SK-MEL-5 (cell line): ENCODE measurements at places on chromosomes 1 and 21. TPM values are rescaled to one million over a fixed set of nuclear protein-coding genes. Genes with fewer than 3 reads are reported as not detected.

The POU2F1 gene
- 8.0 and 11.3 TPM in 2 replicates for total RNA-seq

The PSMD4 gene
- 370 and 398 TPM in 2 replicates for total RNA-seq

The JAM2 gene
- 0.11 and 0.26 TPM in 2 replicates for total RNA-seq

The CD1E gene
- not detected in 2 replicates for total RNA-seq

The ADAR gene
- total RNA-seq, result 184 TPM in 2 replicates

DNA sequence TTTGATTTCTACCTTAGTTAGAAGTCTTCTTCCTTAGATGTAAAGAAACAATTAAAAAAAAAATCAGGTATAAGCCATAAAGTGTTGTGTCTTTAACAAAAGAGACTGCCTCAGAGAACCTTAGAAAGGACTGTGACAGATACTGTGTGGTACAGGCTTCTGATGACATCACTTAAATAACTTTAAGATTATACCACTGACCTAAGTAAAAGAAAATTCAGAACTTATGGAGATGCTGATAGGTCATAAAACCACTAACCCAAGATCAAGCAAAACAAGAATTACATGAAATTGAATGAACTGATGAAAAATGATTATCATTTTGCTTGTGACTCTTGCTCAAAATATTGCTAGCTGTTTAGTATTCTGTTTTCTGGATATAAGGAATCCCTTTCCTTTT lies 220.8 kb downstream of the NRIP1 start:
- no peak for DNase-seq

DNA sequence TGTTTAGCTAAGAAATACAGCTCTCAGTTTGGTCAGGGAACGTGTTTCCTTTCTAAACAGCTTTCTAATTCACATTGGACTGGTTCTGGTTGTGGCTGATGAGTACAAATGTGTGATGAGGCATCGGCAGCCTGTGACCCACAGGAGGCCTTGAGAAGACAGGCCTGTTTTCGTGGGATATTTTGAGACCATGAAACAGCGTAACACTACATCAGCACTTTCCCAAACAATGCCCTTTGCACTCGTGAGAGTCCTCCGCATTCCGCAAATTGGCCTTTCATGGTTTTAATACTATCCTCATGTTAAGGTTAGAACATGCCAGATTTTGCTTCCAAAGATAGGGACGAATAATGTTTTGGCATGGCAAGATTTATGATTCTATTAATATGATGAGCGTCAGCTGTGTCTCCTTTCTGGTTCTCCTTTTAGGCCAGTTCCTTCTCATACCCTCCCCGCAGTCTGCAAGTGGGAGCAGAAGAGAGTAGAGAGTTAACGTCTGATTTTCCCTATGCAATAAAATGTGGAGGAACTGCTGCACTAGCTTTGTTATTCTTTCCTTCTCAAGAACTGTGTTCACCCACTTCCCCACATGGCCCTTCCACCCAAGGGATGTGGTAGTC lies 84.3 kb upstream of the L1TD1 start:
- DNase-seq, result no peak

DNA sequence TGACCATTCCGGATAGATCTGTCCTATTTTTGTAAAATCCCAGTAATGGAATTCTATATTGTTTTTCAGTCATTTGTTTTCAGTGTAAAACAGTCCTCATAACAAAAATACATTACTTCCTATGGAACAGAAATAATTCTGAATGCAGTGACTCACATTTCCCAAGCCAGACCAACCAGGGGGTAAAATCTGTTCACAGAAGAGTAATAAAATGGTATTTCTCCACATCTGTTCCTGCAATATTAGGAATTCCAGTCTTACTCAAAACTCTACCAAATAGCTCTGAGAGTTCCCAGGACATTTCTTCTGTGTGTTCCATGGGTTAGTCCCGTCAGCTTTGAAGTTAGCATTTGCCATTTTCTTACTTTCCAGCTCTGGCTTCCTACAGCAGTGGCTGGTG lies 2.6 kb upstream of the DDR2 start:
- no peak for DNase-seq

DNA sequence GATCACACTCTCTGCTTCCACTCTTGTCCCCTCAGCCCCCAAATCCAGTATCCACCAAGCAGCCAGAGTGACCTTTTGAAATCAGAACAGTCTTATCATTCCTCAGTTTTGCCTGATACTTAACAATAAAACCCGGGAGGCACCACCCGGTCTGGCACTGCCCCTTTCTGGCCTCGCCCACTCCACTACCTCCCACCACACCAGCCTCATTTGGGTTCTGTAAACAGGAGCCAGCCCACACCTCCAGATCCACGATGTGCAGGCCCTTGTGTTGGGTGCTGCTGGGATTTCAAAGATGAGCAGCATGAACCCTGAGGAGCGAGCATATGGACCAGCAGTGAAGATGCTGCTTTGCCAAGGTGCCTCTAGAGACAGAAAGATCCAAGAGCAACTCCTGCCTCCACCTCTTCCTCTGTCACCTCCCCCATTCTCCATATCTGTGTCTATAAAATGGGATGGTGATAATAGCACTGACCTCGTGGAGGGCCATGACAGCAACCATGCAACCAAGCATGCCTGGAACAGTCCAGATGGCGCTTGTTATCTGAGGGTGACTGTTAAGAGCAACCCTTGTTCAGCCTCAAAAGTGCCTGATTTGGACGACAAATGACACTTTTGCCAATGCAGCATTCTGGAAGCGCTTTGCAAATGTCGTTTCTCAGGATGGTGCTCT lies 136.0 kb downstream of the IGSF21 start:
- no peak for DNase-seq

- peak; percentile 42 for DNase-seq
Measured at GRCh38 chr21:41235201-41235600, 67.2 kb downstream of the BACE2 start.

DNA sequence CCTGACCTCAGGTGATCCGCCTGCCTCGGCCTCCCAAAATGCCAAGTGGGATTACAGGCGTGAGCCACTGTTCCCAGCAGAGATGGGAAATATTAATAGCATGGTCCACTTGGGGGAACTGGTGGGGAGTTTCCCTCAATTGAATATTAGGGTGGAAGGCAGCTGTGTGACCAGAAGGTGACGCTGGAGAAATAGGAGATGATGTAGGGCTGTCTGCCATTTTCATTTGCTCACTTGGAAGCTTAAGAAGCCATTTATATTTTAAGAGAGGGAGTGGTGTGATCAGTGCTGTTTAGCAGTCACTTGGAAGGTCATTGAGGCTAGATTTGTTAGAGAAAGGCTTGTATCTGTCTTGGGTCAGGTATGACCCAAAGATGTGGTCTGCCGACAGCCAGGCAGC lies 19.9 kb downstream of the KDM4A start:
- DNase-seq, result no peak

DNA sequence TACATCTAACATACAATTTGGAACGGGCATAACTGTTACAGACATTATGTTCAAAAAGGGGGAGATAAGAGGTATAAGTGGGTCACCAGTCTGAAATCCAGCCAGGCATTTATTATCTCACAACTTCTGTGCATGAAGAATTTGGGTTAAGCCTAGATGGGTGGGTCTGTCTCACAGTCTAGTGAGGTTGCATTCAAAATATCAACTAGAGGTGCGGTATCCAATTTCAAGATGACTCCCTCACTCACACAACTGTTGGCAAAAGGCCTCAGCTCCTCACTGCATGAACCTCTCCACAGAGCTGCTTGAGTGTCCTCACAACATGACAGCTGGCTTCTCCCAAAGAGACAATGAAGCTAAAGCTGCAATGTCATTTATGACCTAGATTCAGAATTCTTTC lies 4.7 kb downstream of the AUNIP start:
- no peak for DNase-seq

- no peak for DNase-seq
Measured at GRCh38 chr1:221488550-221488949, 253.3 kb downstream of the DUSP10 start.

GRCh38 chr1:86447198-86447790 lies 21.4 kb upstream of the CLCA1 start:
- DNase-seq, result no peak

DNA sequence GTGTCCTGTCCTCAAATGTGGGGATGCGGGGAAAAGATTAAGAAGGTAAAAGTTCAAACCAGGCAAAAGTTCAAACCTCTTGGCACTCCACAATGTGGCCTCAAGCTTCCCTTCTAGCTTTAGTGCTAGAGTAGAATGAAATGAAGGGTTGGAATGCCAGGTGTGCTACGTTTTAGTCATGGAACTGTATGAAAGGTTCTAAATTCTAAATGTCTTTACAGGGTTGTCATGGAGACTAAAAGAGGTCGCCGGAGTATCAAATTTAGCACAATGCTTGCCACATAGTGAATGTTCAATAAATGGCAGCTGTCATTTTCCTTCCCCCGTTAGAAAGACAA lies 57.2 kb upstream of the LRRC8D start:
- no peak for DNase-seq

DNA sequence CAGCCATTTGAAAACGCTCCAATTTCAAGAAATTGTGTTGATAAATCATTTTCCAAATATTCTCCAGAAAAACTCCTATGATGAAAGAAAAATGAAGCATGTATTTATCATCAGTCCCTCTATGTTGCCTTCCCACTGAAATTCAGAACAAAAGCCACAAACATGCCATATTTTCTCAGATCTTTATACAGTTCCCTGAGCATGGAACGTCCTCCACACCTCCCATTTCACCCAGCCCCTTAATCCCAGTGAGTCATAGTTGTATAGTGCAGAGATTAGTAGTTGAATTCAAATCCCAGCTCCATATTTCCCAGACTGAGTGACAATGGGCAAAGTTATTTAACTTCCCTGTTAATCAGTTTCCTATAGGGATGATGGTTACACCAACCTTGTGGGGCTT lies 20.6 kb upstream of the NPL start:
- no peak for DNase-seq
